ENCODE measurements at places on chromosomes 12 and 14.

DNA sequence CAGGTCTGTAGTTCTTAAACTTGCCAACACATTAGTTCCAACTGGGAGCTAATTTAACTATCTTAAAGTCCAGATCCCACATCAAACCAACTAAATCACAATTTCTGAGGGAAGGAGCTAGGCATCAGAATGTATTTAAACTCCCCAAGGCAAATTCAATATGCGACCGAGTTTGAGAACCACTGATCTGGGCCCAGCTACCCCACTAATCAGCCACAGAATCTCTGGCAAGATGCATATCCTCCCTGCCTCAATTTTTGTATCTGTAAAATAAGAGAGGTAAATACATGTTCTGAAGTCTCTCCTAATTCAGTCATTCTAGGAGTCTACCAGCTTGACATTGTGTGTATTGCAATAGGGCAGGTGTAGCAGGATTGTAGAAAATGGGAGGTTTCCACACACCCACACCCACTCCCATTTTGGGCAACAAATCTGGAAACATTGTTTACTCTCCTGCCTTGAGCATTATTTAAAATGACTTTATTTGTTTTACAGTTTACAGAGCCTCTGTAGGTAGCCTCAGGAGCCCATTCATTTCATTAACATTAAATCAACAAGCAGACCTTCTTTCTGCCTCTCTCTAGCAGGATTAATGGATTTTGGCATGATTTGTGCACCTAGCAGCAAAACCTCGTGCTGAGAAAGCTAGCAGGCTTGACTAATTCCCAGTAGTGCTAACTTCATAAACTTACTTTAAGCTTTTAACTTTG is 15.6 kb downstream of the LGR5 start:
- peak; percentile 95 for DNase-seq

DNA sequence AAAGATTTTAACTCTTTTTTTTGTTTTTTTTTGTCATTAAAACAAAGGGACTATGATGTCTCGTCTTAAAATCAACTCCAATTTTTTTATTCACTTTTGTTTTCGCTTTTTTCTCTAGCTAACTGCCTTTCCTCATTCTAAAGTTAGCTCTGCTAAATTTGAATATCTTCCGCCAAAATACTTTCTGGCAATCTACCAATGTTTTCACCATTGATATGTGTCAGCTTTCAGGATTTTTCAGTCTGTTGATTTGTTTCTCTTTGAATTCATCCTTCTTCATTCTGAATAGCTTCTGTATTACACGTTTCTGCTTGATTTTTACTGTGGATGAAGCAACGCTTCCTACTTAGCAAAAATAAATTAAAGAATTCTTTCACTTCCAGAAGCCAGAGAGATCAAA is 38.7 kb upstream of the NOVA1 start:
- no peak for DNase-seq

DNA sequence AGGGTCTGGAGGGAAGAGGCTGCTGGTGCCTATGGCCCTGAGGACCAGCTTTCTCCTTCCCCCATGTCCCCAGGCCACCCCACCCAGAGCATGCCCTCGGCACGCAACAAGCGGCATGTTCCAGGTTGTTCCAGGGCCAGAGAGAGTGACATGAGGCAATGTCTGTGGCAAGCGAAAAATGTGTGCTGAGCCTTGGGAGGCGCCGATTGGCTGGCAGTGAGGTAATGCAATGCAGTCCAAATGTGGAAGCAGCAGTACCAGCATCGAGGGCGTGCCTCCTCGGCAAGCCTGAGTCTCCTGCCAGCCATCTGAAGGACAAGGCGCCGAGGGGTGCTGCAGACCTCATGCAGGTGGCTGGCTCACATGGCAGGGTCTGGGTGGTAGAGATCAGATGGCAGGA is 423.8 kb downstream of the NRXN3 start:
- DNase-seq = no peak

DNA sequence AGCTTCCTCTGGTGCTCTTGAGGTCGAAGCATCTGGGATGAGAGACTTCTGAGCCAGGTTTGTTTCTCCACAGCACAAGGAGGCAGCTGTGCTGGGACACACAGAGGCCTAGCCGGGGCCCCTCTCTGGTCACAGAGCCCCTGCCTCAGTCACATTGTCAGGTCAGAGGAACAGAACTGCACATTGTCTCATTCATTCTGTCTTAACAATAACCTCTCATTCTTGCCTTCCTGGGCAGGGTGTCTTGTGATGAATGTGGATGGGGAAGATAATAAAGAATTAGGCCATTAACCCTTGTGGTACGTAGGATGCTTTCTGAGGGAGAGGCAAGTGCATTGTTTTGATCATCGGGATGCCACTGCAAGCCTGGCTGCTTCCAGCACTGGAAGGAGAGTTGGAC is 29.8 kb downstream of the FNTB start:
- DNase-seq = no peak

All from NCI-H69 (cell line).